ENCODE measurements at places on chromosomes 7 and 10. TPM values are rescaled to one million over a fixed set of nuclear protein-coding genes. Genes with fewer than 3 reads are reported as not detected.

The CYP26C1 gene
- 0.16 TPM for polyA plus RNA-seq

The LEP gene
- polyA plus RNA-seq: 0.76 TPM

The MBL2 gene
- not detected for polyA plus RNA-seq

The MYH16 gene
- not detected for polyA plus RNA-seq

The SYT15 gene
- polyA plus RNA-seq: 8.2 TPM

The NPSR1 gene
- not detected for polyA plus RNA-seq

The C10orf71 gene
- 0.06 TPM for polyA plus RNA-seq

The FXYD4 gene
- polyA plus RNA-seq: 0.22 TPM

The TMEM270 gene
- 0.21 TPM for polyA plus RNA-seq

The SPDYE2 gene
- polyA plus RNA-seq: 4.5 TPM

The NPFFR1 gene
- polyA plus RNA-seq: 0.23 TPM

The SCIN gene
- 110 TPM for polyA plus RNA-seq

The KIF11 gene
- polyA plus RNA-seq: 27.4 TPM

The CLRN3 gene
- 24.1 TPM for polyA plus RNA-seq

The CHRM2 gene
- 2.2 TPM for polyA plus RNA-seq

The HPSE2 gene
- polyA plus RNA-seq: 0.92 TPM

The AMZ1 gene
- polyA plus RNA-seq: 0.50 TPM

The EFCAB10 gene
- polyA plus RNA-seq: 2.1 TPM

The TSPAN13 gene
- polyA plus RNA-seq: 27.8 TPM

Measured in renal cortex interstitium (tissue), 15 donors.